ENCODE measurements at places on chromosomes 12 and 14.

DNA sequence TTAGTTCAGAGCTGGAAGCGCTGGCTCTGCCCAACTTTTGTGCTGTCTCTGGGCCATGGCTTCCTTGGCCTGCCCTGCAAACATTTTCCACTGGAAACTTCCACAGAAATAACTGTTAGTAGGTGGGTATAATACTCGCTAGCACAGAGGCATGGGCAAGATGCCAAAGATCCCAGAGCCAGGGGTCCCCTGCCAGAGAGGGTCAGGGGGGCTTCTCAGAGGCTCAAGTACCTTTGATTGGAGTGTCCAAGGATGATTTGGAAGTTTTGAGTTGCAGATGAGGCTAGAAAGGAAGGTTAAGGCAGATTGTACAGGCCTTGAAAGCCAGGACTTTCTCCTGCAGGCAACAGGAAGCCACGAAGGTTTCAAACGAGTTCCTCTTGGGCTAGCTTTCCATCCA is 187.6 kb downstream of the DICER1 start:
- DNase-seq, result no peak

DNA sequence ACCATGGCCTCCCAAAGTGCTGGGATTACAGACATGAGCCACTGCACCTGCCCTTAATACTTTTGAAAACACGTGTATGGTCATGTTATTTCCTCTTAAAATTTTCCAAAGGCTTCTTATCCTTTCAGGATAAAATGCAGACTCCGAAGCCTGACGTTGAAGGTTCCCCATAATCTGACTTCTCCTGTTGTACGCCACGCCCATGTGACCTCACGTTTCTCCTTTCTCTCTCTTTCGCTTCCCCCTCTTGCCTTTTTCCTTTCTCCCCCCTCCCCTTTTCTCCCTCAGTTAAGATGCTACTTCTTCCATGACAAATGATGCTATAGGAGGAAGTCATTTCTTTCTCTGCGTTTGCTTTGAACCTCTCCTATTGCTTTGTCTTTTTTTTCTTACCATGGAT is 266.0 kb downstream of the FBXL14 start:
- DNase-seq, result no peak

DNA sequence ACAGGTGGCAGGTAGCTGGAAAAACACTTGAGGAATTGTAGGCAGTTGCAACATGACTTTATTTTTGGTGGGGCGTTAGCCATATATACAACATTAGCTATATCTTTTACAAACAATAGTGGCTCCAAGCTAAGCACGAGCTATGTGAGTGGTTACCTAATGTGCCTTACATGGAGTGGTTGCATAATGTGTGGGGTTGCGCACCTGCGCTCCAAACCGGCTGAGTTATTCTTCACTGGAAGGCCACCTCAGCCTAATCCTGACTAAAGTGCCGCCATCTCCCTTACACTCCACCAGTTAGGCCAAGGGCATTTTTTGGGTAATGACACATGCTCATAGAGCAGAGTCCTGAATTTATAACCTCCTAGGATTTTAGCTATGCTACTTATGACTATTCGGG is 31.8 kb upstream of the G2E3 start:
- no peak for DNase-seq

DNA sequence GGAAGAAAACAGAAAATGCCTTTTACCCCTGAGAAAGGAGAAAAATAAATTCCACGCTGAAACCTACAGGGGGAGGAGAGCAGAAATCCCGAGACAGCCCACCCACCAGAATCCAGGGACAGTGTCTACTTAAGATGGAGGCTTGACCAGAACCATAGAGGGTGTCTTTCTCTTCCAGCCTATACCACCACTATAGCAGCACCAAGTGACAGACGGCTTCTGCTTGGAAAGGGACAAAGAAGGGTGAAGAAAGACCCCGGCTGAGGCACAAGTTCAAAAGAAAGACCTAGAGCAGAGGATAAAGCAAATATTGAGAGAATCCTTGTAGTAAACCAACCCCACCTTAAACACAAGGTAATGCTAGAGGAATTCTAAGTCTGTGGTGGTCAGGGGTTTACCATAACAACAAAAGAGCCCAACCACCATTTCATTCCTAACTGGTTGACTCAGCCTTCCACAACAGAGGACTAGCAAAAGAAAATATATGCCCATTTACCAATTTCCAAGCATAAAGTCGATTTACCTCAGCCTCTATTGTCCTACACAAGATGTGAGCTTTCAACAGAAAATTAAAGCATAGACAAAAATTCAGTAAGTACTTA is 105.3 kb upstream of the FOXG1 start:
- no peak for DNase-seq

- no peak for DNase-seq
Observed at GRCh38 chr14:71552809-71553208, 379.4 kb upstream of the RGS6 start.

DNA sequence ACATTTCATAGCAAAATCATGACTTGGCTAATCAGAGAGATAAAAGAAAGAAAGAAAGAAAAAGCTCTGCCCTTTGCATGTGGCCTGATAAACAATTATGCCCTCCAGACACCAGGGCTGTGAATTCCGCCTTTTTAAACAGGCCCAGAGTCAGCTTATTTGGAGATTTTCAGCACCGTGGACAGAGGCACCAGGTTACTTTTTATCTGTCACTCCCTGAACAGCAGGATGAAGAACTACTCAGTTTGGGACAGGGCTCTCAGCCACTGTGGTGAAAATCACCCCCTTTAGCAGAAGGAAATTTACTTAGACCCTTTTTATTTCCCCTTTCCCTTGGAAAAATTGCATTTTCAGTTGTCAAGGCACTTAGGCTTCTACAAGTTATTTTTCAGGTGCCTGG is 359.9 kb downstream of the NRXN3 start:
- DNase-seq, result no peak

- no peak for DNase-seq
Observed at GRCh38 chr12:59040043-59040442, 119.7 kb upstream of the LRIG3 start.

GRCh38 chr14:69595336-69595735 is 16.1 kb upstream of the SUSD6 start:
- DNase-seq, result no peak

GRCh38 chr12:57175428-57176138 is 28.2 kb upstream of the LRP1-AS start:
- DNase-seq, result peak; percentile 78

DNA sequence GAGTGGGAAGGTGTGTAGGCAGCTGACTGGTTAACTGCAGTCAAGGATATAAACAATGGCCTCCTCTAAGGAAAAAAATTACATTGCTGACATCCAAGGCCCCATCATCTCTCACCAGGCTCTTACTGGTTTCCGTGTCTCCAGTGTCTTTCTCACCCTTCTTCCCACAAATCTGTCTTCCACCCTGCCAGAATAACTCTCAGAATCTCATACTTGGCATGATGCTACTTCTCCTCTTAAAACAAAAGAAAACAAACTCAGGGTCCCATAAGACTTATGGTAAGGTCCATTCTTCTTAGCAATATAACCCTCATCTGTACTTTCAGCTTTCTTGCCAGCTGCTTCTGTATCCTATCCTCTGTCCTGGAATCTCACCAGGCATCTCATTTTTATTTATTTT is 68.9 kb downstream of the SUSD6 start:
- no peak for DNase-seq

DNA sequence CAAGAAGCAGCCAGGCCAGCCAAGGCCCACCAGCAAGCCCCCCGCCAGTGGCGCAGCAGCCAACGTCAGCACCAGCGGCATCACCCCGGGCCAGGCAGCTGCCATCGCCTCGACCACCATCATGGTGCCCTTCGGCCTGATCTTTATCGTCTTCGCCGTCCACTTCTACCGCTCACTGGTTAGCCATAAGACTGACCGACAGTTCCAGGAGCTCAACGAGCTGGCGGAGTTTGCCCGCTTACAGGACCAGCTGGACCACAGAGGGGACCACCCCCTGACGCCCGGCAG is 15.0 kb downstream of the ORAI1 start:
- no peak for DNase-seq

- no peak for DNase-seq
Observed at GRCh38 chr12:32201096-32201495, 94.4 kb downstream of the BICD1 start.

DNA sequence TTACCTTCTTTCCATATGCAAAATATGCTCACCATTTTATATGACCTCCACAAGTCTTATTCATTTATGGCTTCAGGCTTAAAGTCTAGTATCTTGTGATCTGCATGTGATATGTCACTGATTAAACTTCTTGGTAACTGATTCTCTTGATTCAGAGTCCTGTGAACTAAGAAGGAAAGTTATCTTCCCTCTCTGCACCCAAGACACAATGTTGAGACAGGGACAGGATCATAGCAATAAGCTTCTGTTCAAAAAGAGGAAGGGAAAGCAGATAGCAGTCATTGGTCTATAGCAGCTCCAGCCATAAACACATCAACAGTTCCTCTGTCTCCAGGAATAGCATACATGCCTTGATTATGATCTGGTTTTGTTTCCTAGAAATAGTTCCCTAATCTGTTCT is 103.1 kb downstream of the UNC79 start:
- no peak for DNase-seq

GRCh38 chr14:67440513-67440912 is 28.5 kb upstream of the PLEK2 start:
- DNase-seq, result no peak

DNA sequence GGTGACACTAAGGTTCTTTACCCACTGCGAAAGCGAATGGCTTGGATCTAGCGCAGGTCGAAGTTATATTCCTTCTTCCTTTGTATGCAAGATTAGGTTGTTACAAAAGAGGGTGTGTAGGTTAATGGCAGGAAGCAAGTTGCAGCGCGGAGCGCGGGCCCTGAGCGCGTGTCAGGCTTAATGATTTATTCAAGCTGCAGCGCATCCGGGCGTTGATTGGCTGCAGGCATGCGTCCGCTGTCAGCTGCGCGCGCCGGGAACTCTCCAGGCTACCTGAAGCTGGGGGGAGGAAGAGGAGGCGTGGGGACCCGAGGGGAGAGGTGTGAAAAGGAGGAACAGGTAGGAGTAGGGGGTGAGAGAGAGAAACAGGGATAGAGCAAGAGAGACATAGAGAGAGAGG is 7.4 kb downstream of the ASCL1 start:
- DNase-seq, result no peak

GRCh38 chr12:7460375-7461259 is 16.7 kb upstream of the CD163L1 start:
- DNase-seq, result no peak

DNA sequence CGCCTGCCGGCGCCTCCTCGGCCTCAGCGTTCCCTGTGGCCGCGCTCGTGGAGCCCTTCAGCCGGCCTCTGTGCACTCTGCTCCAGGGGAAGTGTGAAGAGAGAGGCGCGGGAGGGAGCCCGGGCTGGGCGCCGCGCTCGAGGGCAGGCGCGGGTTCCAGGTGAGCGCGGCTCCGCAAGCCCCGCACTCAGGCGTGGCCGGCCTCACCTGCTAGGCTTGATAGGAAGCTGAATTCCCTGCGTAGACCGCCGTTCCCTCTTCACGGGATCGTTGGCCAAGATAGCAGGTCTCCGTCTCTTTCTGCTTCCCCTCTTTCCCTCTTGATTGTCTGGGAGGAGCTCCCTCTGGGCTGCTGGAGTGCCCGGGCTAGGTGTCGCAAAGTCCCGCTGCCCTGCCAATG is 89.7 kb downstream of the ASCL4 start:
- no peak for DNase-seq

GRCh38 chr14:28719130-28719529 is 47.5 kb upstream of the FOXG1 start:
- DNase-seq, result no peak
